ENCODE measurements at places on chromosomes 5 and 9.

- DNase-seq = no peak
These were observed 41.0 kb downstream of the TMEM38B start for GRCh38 chr9:105735366-105735765.

- no peak for DNase-seq
These were observed 148.7 kb downstream of the FAM174A start for GRCh38 chr5:100683881-100684280.

DNA sequence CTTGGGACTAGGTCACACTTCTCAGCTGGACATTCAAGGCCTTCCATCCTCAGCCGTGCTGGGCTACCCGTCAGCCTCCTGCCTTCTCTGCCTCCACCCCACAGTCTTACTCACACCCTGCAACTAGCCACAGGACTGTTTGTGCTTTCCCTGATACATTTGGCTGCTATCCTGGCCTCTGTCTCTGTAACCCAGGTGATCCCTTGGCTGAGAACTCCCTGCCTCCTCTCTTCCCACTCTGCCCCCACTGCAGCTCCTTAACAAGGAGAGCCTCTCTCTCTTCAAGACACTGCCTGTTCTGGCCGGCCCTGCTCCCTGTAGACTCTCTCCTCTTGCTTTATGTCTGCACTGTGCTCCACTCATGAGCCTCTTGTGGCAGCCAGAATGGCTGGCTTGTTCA is 120.6 kb downstream of the MSX2 start:
- no peak for DNase-seq

DNA sequence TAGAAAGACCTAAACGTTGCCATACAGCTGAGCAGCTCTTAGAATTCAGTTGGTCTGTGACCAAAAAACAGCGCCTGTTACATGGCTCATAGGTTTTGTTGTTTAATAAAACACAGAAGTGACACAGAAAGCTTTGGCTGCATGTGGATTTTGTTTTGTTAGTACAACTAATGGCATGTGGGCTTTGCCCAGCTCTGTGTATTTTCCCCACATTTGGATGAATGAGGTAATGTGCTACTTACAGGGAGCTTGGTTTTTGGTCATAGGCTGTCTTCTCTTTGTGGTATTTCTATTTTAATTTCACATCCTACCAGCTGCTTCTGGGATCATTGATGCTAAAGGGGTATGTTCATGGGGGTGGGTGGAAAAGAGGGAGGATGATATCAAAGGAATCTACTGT is 37.0 kb upstream of the POU4F3 start:
- peak; percentile 11 for DNase-seq

GRCh38 chr5:136420168-136420898 is 55.0 kb upstream of the TRPC7 start:
- DNase-seq = no peak

DNA sequence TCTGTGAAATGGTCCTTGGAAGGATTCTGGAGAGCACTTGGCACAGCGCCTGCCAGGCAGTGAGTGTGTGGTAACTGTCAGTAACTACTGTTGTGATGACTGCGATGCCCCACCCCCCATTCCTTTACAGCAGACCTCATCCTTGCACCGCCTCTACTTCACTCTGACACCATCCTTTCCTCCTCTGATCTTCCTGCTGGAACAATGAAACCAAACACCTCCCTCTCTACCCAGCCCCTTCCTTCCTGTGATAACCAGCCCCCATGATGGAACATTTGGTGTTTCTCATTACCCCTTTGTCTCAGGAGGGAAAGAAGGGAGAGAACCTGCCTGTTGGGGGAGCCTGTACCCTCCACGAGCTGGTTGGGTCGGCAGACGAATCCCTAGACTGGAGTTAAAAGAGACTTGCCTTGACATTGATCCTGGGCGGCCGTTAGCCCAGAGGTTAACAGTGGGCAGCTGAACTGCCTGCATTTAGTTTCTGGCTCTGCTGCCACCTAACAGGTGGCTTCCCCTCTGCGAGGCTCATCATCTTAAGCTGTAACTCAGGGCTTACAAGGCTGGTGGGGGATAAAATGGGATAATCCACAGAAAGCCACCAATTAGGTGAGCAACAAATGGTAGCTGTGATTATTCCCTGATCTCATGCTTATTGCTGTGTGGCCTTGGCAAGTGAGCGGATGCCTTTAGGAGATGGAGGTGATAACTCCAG is 34.2 kb upstream of the GRPEL2 start:
- peak; percentile 57 for DNase-seq

DNA sequence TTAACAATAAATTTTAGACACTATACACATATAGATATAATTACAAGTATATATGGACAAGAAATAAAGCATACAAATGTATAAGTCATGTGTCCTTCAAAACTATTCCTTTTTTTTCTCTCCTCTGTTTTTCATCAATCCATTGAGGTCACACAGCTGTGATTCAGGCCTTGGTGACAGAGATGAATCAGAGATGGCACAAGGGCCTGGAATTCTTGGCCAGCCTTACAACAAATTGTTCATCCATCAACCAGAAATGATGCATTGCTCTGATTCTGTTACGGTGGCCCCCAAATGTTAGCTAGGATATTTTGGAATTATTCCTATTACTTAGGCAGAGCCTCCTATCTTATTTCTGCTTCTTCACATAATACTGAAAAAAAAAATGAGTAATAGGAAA is 108.7 kb upstream of the MPDZ start:
- DNase-seq = peak; percentile 88

GRCh38 chr9:78994471-78994870 is 577.3 kb upstream of the TLE4 start:
- no peak for DNase-seq

GRCh38 chr5:61827445-61827975 is 478.5 kb upstream of the KIF2A start:
- DNase-seq = no peak

DNA sequence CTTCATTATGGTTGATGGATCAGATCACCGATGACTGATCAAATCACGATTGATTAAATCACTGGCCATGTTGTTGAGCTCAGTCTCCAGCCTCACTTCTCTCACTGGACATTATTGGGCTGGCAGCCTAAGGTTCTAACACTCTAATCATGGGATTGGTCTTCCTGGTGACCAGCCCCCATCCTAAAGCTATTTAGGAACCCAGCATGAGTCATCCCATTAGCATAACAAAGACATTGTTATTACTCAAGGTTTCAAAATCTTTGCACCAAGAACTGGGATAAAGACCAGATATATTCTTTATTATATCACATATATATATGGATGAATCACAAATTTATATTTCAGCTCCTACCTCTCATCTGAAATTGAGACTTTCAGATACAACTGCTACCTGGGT is 272.1 kb upstream of the IL12B start:
- DNase-seq = no peak

GRCh38 chr9:27540502-27540901 is 10.9 kb upstream of the MOB3B start:
- DNase-seq = peak; percentile 8

GRCh38 chr5:143156572-143156971 is 246.9 kb downstream of the NR3C1 start:
- DNase-seq = peak; percentile 51

GRCh38 chr5:19538607-19539006 is 449.4 kb downstream of the CDH18 start:
- DNase-seq = no peak

GRCh38 chr9:37914701-37915358 is 10.9 kb upstream of the SLC25A51 start:
- no peak for DNase-seq

DNA sequence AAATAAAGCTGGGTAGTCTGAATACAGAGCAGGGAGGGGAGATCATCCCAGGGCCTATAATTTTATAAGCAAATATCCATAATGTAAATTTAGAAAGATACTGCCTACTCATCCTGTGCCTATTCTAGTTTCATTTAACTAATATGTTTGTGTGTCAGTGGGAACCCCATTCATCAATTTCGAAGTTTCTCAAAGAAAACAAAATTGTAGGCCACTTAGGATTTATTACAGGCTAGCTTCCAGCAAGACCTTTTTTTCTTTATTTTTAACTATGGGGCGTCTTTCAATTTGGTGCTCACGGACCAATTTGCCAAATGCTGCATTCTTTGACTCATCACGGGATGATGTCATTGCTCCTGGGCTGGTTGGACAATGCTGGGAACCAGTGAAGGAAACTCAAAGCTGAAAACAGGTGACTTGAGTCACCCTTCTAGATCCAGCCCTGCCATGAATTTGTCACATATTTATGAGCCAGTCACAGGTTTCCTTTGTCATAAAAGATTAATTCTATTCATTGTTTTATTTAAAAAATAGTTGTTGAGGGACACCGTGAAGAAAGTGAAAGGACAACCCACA is 13.4 kb downstream of the PCSK5 start:
- DNase-seq = no peak

DNA sequence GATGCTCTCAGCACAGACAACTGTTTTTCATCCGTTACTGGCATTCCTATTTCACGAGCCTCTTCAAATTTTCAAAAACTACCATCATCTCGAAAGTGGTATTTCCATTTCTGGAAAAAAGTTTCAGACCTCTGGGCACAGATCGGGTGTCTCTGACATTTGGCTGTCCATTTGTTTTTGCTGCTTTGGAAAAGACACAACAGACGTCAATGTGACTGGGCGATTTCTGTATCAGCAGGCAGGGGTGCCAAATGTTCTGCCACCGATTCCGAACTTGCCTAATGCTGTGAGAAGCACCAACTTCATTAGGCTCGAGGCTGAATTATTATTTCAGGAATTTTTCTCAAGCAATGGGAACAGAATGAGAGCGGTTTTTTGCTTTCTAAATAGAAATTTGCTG is 105.6 kb downstream of the ARSB start:
- DNase-seq = peak; percentile 16

GRCh38 chr5:35285435-35285834 is 55.1 kb upstream of the PRLR start:
- no peak for DNase-seq

DNA sequence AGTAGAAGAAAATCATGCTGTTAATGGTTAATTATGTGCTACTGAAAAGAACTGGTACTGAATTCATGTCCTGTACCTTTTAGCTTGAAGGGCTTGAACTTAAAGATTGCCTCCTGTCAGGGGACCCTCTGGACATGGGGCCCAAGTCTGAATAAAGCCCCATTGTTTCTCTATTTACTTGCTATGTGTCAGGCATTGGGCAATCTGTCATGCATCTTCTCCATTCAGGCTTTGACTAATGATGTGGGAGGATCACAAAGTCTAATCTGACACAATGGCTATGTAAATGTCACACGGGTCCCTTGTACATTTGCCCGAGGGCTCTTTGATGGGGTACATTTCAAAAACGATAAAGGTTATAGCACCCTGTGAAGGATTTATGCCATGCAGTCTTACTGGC is 64.0 kb upstream of the TUSC1 start:
- no peak for DNase-seq

- DNase-seq = no peak
These were observed 229.3 kb downstream of the PCSK1 start for GRCh38 chr5:96203761-96204160.

DNA sequence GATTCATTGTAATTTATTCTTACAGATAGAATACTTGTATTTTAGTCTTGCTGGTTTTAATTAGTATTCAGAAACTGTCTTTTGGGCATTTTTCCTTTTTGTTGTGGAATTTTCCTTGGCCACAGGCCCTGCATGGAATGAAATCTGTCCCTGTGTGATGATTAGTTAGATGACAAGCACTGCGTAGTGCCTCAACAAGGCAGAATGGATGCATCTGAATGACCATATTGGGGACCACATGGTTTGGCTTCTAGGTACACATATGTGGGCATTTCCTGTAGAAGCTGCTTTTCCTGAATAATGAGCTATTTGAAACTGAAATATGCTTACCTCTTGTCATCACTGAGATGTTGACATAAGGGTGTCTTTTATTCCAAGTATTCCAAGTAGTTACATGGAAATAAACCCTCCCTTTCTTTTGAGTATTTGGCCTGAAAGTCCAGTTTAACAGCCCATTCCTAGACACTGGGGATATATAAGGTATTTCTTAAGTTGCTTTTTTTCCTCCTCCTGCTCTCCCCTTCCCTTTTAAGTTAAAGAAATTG is 147.3 kb downstream of the YTHDC2 start:
- DNase-seq = no peak

- DNase-seq = no peak
These were observed 256.8 kb upstream of the GRIN3A start for GRCh38 chr9:101995231-101995630.

GRCh38 chr5:66603881-66604280 is 7.7 kb downstream of the MAST4 start:
- DNase-seq = no peak

DNA sequence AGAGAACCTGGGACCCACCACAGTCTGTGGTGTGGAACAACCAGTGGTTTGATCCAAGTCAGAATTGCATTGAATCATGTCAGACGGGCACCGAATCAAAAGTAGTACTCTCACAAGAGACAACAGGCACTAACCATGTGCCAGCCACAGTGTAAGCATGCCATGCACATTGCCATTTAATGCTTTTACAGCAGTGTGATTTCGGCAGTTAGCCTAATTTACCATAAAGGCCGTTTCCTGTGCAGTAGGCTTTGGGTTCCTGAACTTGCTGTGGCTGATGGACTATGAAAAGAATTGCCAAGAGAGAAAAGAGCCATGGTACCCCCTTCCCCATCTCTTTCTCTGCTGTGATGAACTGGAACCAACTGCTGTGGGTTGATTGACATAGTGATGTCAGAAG is 540.6 kb downstream of the EBF1 start:
- DNase-seq = no peak

DNA sequence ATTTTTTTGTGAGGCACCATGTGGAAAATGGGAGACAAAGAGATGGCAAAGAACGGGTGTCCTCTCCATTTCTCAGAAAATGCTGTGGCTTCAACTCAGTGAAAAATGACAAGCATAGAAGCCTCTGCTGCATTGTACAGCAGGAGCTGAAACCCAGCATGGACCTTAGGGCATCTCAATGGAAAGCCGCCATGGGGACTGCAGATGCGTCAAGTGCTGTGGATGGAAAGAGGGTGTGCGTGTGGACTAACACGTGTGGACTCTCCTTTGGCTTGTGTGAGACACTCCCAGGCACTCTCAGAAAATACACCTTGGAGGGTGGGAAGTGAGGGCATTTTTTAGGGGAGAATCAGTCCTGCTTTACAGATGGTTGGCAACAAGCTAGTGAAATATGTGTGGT is 2.2 kb upstream of the GLRX start:
- no peak for DNase-seq

GRCh38 chr9:107540164-107540561 is 50.6 kb upstream of the KLF4 start:
- DNase-seq = no peak

GRCh38 chr9:78041971-78042370 is 10.4 kb upstream of the GNAQ start:
- no peak for DNase-seq

DNA sequence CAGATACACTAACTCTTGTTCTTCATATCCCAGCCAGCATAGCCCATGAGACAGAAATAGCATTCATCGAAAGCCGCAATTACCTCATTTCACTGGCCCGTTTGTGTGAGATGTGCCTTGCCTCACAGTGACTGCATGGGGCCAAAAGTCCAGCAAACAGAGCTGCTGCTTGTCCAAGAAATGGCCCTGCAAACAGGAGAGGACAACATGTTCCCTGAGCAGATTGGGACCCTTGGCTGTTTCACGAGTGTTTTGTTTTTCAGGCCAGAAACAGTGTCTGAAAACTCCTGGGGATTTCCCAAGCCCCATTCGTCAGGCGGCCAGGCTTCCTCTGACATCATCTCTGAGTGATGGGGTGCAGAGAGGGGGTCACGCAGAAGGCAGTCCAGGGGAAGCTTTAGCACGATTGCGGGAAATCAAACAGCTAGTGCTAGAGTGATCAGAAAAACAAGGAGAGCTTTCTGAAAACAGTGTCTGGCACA is 503.6 kb upstream of the PAPPA start:
- DNase-seq = peak; percentile 91
